Right lobe of liver (tissue), 6 donors: ENCODE measurements at places on chromosomes 3 and 15.

DNA sequence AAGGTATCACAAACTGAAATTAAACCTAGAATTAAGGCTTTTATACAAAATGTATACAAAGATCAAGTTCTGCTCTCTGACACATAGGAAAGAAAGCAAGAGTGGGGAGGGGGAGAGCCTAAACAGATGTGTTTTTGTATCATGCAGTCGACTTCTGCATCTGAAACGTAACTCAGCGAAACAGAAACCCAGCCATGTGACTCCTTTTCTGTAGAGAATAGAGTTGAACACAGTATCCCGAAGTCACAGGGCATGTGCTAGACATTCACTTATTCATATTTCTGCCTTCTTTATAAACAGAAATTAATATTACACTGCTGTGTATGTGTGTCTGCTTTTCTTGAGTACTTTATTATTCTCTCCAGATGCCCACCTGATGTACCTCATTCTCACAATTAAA is 121.0 kb downstream of the PDZRN3 start:
- DNase-seq: no peak

GRCh38 chr15:78242128-78242527 is 7.8 kb upstream of the ACSBG1 start:
- DNase-seq: no peak

GRCh38 chr3:99808163-99808794 is 9.4 kb upstream of the CMSS1 start:
- DNase-seq: no peak

DNA sequence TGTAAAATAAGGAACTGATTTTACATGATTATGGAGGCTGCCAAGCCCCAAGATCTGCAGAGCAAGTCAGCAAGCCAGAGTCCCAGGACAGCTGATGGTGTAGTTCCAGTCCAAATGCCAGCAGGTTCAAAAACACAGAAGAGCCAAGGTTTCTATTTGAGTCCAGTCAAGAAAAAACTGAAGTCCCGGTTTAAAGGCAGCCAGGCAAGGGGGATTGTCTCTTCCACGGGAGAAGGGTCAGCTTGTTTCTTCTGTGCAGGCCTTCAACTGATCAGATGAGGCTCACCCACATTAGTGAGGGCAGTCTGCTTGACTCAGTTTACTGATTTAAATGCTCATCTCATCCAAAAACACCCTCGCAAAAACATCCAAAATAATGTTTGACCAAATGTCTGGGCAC is 246.2 kb downstream of the PLCL2 start:
- no peak for DNase-seq

DNA sequence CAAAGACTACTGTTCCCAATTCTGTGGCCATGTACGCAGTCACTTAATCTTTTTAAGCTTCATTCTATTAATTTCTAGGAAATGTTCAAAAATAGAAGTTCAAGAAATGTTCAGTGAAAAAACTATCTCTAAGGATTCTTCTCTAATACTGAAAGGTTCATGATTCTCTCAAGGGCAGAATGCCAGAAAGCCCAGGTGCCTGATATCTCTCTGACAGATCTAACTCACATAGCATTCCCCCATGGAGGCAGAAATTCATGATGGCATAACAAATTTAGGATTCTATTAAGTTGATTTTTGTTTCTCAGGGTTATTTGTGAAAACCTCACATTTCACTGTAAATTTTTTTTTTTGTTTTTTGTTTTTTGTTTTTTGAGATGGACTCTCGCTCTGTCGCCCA is 17.5 kb downstream of the CHRM5 start:
- DNase-seq: no peak

DNA sequence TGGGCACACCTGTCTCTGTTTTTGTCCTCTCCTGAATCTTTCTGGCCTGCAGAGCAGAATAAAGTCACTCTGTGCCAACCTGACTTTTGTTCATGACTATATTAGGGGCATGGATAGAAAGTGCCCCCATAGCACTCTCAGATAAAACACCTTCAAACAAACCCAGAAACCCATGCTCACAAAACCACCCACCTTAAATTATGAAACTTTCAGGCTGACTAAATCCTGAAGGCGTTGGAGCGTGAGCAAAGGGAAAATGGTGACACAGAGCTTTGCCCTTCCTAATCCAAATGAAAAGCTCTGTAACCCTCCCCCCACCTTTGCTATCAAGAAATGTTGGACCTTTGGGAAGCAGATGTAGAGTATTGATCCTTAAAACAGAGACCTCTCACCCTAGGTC is 138.9 kb downstream of the IGF1R start:
- DNase-seq: no peak

DNA sequence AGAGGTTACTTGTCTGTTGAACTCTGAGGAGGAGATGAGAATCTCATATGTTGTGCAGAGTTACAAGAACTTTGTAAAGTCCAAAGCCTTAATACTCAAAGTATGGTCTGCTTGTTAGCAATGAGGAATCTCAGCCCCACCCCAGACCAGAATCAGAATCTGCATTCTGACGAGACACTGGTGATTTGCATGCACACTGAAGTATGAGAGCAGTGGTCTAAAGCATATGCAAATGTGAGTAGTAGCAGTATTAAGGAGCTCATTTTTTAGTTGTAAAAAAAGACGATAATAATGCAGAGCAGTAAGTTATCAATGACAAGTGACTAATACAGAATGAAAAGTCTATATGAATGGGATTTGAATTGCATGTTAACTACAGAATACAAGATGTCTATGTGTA is 327.7 kb downstream of the RYR3 start:
- no peak for DNase-seq

- DNase-seq: no peak
These were observed 103.6 kb upstream of the ICE2 start for GRCh38 chr15:60582370-60583036.

DNA sequence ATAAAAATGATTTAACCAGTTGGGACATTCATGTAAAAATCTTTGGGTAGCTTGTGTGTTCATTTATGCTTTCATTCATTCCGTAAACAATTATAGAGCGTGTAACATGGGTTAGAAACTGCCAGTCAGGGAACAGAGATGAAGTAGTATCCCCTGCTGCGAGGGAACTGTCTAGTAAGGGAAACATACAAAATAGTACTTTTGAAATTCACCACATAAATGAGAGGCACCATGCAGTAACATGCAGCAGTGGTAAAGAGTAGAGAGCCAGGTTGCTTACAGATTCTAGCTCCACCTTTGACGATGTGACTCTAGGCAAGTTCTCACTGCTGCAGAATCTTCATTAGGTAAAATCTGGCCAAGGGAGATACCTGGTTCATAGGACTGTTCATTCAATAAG is 938 bp downstream of the DZIP3 start:
- no peak for DNase-seq

- DNase-seq: no peak
These were observed 145.1 kb downstream of the TP63 start for GRCh38 chr3:189776149-189776824.
